Fibroblast of the aortic adventitia (primary cell): ENCODE measurements at places on chromosomes 4 and X. TPM values are rescaled to one million over a fixed set of nuclear protein-coding genes. Genes with fewer than 3 reads are reported as not detected.

Gene IRS4
- total RNA-seq, result not detected in 2 replicates

Gene CT45A10
- total RNA-seq, result not detected in 2 replicates

Gene MAGEB10
- not detected in 2 replicates for total RNA-seq

Gene GLRA2
- not detected in 2 replicates for total RNA-seq

Gene SLC9A7
- total RNA-seq, result 8.0 and 63.2 TPM in 2 replicates

Gene SPOCK3
- 1.9 and 7.2 TPM in 2 replicates for total RNA-seq

Gene SMIM10L2A
- total RNA-seq, result 0.09 and 0.33 TPM in 2 replicates

Gene INPP4B
- total RNA-seq, result 3.8 and 54.2 TPM in 2 replicates

Gene GABRG1
- total RNA-seq, result not detected in 2 replicates

Gene GNRHR
- total RNA-seq, result not detected in 2 replicates

Gene GJB1
- not detected in 2 replicates for total RNA-seq

Gene FANCB
- total RNA-seq, result 4.0 and 12.7 TPM in 2 replicates

Gene HDX
- 2.9 and 5.6 TPM in 2 replicates for total RNA-seq

Gene ANXA10
- total RNA-seq, result 7.0 and 83.5 TPM in 2 replicates

Gene SLC25A5
- 46.6 and 188 TPM in 2 replicates for total RNA-seq

Gene UGT2B15
- not detected in 2 replicates for total RNA-seq

Gene HPGDS
- total RNA-seq, result not detected in 2 replicates

Gene PRKX
- 5.7 and 7.5 TPM in 2 replicates for total RNA-seq

Gene NKX6-1
- 0.18 TPM in 1 of 2 replicates, not detected in the other for total RNA-seq

Gene VEGFC
- total RNA-seq, result 24.7 and 42.9 TPM in 2 replicates

Gene SHROOM3
- 1.6 and 18.0 TPM in 2 replicates for total RNA-seq

Gene GLA
- 18.8 and 19.6 TPM in 2 replicates for total RNA-seq
